Motor neuron (in vitro differentiated cells): ENCODE measurements at places on chromosomes 16 and 17. TPM values are rescaled to one million over a fixed set of nuclear protein-coding genes. Genes with fewer than 3 reads are reported as not detected.

The CAMKK1 gene
- 3.0 and 3.8 TPM in 2 replicates for total RNA-seq

The CDH3 gene
- 0.89 TPM in 1 of 2 replicates, not detected in the other for total RNA-seq

GRCh38 chr17:75830164-75831031 is 13.8 kb downstream of the UNC13D start:
- no peak for ATAC-seq

DNA sequence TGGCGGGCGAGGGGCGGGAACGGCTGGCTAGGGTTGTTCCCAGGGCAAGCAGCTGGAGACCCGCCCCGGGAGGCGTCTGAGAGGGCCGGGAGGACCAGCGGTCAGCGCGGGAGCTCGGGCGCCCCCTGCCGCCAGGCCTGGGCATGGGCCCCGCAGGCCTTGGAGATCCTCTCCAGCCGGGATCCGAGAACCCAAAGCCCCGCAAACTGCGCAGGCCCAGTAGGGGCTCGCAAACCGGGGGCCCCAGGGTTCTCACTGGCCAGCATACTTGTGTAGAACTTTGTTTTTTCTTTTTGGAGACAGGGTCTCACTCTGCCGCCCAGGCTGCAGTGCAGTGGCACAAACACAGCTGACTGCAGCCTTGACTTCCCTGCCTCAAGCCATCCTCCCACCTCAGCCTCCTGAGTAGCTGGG is 20.8 kb upstream of the ZNF423 start:
- ATAC-seq = peak; percentile 92

DNA sequence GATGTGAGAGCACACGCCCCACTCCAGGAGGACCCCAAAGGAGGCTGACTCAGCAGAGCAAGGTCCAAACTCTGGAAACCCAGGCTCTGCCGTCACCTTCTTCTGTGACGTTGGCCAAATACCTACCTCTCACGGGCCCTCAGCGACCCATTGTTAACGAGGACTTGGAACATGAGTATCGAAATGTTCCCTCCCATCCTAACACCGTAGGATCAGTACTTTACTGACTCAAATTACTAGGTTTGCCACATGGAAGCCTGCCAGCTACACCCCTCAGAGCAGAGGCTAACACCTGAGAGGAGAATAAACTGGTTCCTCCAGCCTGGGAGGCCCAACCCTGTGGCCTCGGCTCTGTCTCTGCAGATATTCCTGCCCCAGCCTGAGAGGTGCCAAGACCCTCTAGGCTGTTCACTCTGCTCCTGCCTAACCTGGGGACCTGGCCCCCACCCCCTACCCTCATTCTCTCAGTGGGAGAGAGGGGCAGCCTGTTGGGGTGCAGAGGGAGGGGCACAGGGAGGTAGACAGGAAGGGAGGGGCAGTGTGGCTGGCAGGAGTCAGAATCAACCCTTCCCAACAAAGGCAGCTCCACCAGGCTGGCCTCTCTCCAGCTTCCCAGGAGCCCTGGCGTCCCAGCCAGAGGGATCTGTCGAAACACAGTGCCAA is 4.4 kb downstream of the PITPNM3 start:
- ATAC-seq = no peak
